ENCODE measurements at places on chromosomes 2 and 18.

DNA sequence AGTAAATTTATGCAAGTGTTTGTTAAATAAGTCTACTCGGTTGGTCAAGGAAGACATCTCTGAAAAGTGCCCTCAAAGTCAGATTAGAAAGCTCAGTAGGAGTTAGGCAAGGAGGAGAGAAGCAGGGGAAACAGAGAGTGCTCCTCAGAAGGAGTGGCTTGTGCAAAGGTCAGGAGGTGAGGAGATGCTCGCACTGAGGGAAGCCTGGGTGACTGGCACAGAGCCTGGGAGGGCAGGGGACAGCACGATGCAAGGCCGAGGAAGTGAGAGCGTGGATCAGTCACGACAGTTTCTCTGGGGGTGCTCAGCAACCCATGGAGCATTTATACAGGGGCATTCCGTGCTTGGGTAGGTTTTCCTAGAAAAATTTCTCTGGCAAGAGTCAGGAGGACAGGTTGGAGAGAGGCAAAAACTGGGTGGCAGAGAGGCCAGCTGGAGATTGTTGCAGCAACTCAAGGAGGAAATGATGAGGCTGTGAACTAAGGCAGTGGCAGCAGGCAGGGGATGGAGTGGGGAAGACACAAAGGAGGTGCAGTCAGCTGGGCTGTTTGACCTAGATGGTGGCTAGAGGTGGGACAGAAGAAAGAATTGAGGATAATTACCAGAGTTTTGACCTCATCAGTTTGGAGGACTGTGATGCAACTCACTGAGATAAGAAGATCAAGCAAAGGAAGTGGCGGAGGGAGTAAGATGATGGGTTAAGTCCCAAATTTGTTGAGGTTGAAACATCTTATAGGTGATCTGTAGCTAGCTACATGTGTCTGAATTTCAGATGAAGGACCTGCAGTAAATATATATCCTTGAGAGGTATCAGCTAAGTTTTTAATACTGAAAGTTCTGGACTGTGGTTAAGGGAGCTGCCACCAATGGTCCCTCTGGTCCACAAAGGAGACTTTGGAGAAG lies 52.4 kb downstream of the BCL2 start:
- H3K4me1 ChIP-seq = peaks cover 6% of the 10 kb centered on the region
- no peak overlapping the region for H3K4me3 ChIP-seq
- no peaks in the 10 kb centered on the region for H3K36me3 ChIP-seq
- no peaks in the 10 kb centered on the region for H3K27me3 ChIP-seq
- no peak for DNase-seq

DNA sequence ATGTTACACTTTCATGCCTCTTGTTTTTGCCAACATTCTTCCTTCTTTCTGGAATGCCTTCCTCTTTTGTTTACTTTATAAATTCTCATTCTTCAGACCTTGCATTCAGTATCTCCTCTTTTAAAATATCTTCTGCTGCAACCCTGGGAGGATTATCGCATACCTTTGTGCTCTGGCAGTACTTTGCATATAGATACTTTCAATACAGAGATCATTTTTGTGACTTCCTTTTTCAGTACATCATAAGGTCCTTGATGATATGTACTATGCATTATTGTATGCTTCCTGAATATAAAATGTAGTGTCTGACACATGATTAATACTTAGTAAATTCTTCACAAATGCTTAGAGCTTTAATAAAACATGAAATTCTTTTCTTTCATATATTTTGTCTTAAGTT lies 538.7 kb downstream of the TRIB2 start:
- H3K4me3 ChIP-seq = no peak overlapping the region
- no peak for DNase-seq
- no peak overlapping the region for H3K27ac ChIP-seq
- no peaks in the 10 kb centered on the region for H3K4me1 ChIP-seq
- H3K27me3 ChIP-seq = no peaks in the 10 kb centered on the region

DNA sequence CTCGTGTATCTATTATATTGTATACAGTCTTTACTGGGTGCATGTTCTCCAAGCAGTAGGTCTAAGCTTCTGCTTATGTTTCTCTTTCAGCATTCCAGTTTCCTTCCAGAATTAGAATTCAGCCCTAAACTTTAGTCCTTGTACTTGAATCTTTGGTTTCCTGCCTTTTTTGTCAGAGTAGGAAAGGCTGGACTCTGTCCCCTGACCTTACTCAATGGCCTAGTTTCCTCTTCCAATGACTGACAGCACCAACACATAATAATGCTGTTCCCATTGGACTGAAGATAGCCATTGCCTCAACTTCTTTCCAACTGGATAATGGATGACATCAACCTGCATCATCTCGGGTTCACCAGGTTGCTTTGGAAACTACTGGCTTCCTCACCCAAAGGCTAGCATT lies 217.0 kb downstream of the FIGN start:
- H3K27me3 ChIP-seq = no peaks in the 10 kb centered on the region
- no peak overlapping the region for H3K27ac ChIP-seq
- no peak overlapping the region for H3K4me3 ChIP-seq
- H3K4me1 ChIP-seq = no peaks in the 10 kb centered on the region
- DNase-seq = no peak

DNA sequence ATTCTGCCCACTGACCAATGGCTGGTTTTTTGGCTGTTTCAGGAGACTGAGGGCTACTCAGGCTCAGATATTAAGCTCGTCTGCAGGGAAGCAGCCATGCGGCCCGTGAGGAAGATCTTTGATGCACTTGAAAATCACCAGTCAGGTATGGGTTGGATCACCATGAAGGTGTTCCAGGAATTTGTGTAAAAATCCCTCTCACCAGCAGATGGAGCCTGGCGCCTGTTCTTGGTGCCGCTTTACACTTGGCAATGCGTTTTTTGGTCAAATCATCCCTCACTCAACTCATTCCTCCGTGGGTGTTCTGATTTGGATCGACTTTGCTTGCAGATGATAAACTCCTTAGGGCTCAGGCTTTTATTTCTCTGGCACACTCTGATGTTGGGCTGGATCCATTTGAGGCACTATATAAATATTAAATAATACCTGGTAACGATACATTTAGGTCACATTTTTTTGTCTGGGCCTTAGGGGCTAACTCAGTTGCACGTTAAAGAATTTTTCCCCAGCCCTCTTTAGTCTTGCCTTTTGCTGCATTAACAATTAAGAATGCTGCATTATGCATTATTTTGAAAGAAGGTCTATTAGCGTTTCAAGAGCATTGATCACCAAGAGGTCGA lies 50.0 kb downstream of the HDHD2 start:
- no peaks in the 10 kb centered on the region for H3K36me3 ChIP-seq
- no peaks in the 10 kb centered on the region for H3K27me3 ChIP-seq
- H3K27ac ChIP-seq = no peak overlapping the region
- H3K4me1 ChIP-seq = no peaks in the 10 kb centered on the region
